AG08396 (cell line): ENCODE measurements at places on chromosomes 4 and X.

- no peak for DNase-seq
Observed at GRCh38 chr4:182768838-182769237, 148.3 kb downstream of the DCTD start.

GRCh38 chr4:85477534-85477933 lies 2.6 kb downstream of the ARHGAP24 start:
- no peak for DNase-seq

DNA sequence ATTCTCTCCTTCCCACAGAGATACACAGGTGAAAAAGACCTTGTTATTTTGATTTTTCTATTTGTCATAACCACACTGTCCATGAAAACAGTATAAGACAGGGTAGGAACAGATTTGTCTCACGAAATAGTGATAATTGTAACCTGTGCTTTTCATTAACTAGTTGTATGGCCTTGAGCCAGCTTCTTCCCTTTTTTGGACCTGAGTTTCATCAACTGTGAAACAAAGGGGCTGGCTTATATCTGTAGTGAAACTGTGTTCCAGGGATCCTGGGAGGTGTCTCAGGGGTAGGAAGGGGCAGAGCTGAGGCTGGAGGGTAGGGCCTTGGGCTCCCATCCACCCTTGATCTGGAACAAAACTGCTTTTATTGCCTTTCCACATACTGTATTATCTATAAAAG lies 50.9 kb downstream of the MED28 start:
- DNase-seq = no peak

- no peak for DNase-seq
Observed at GRCh38 chr4:25801594-25801993, 61.2 kb downstream of the SEL1L3 start.

DNA sequence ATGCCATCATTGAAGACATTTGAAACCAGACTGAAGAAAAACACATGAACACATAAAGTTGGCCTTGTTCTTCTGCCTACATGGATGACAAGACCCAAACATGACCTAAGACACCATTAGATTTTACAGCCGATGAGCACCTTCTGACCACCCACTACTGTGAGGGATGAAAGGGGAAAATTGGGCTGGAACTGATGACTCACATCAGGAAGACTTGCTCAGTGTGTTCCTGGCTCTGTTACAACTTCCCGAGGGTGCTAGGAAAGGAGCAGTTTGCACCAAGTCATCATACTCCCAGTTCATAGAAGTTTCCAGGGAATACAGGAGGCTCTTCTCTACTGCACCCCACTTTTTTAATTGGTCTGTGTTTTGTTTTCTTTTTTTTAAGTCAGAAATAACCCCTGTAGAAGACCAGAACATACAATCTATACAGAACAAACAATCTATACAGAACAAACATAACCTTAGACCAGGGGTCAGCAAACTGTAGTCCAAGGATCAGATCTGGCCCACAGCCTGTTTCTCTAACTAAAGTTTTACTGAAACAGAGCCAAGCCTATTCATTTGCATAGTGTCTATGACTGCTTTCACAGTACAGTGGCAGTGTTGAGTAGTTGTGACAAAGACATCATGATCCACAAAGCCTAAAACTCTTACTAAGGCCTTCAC lies 25.3 kb downstream of the BTC start:
- DNase-seq = peak; percentile 8

GRCh38 chrX:11913001-11913400 lies 155.0 kb downstream of the MSL3 start:
- DNase-seq = no peak

GRCh38 chr4:142126890-142127497 lies 490.6 kb downstream of the IL15 start:
- peak; percentile 17 for DNase-seq

DNA sequence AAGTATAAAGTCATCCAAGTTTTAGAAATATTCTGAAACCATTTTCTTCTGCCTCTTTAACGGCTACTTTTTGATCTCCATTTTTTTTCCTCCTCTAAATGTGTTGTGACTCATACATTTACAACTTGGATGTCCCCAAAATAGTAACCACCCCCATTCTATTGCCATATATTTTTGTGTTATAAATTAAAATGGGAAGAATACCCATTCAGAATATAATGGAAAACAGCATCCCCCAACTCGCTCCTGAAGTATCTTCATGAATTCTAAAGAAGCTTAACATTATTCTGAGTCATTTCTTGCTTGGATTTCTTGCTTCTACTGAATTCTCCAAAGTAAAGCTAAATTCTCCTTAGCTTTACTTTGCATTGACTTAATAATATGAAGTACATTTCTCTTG lies 92.0 kb upstream of the PTPN13 start:
- no peak for DNase-seq

DNA sequence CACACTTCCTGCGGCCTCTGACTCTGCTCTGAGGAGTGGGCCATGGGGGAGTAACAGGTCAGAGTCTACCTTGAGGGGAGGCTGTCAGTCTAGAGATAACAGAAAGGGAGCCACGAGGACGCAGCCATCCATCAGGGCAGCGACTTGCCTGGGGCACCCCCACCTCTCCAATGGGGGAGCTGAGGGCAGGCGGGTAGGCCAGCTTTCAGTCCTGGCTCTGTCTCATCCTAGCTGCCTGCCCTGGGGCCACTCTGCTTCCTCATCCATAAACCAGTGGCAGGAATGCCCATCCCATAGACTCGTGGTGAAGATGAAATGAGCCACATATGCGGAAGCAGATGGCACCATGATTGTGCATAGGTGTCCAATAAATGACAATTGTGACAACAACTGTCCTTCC lies 13.2 kb downstream of the MAGED2 start:
- no peak for DNase-seq

GRCh38 chr4:25180524-25181131 lies 20.4 kb upstream of the SEPSECS start:
- peak; percentile 12 for DNase-seq

GRCh38 chr4:2289955-2290333 lies 28.0 kb upstream of the MXD4 start:
- DNase-seq = no peak
